ENCODE measurements at places on chromosomes 11 and 22.

GRCh38 chr22:23376256-23376655, 195.9 kb downstream of the BCR start:
- peak; percentile 5 for DNase-seq

DNA sequence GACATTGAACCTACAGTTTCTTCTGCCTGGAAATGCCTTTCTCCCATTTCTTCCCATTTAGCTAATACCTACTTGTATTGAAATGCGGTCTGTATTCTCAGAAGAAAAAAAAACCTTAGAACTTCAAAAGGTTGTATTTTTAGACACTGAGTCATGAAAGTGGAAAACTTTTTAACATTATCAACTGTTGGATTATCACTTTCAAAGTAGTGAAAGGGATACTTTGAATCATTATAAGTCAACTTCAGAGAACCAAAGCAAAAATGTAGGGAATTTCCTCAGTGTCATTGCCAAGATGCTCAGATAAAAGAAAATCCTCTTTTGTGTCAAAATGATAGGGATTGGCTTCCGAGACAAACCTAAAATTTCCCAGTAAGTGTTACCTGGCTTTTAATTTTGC, 6.6 kb downstream of the HOATZ start:
- DNase-seq: no peak

DNA sequence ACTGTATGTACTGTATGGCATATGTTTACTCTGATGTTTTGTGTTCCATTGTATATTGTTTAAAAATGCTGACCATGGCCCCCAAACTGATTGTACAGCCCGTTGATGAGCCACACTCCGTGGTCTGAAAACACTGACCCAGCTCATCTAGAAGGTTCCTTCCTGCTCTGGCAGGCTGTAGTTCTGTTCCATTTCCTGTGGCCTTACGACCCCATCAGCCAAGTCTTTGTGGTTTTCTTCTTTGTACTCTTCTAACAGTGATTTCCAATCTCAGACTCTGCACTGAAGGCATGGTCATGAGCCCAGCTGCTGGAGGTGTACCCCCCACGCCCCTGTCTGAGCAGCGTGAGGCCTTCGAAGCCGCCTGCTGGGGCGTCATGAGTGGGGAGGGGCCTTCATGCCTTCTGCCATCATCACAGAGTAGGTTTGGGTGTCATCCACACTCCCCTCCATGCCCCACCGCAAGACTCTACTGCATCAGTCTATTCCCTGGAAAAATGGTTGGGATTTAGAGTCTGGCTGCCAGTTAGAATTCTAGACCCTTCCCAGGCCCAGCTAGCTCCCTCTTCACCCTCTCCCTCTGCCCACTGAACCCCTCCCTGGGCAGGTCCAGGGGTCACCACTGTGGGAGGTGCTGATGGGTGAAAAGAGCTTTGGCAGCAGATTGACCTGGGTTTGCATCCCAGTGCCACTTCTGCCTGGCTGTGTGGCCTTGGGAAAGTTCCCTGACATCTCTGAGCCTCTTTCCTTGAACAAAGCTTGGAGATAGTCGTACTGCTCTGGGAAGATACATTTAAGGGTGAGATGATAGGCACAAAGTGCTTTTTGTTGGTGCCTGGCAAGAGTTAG, 11.3 kb upstream of the C11orf96 start:
- DNase-seq: no peak

DNA sequence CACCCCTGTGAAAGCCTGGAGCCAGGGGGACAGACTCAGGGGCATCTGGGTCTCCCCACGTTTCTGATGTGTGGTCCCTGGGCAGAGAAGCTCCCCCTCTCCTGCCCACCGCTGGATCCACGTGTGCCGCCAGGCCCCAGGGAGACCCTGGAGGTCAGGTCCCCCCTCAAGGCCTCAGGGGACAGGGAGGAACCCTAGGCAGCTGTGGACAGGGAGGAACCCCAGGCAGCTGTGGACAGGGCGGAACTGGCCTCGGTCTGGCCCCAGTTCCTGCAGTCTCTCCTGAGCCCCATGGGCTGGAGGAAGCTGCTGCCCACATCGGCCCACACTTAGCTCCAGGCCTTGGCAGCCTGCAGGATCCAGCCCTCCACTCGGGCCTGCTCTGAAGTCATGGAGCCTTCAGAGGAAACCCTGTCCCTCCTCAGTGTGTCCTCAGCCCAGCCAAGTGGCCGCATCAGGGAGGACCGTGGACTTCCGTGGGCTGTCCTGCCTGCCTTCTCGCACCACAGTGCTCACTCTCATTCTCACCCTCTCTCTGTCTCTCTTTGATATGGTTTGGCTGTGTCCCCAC, 127.7 kb downstream of the BRD1 start:
- no peak for DNase-seq

- DNase-seq: no peak
Measured at GRCh38 chr11:75155570-75156422, 4.9 kb downstream of the SLCO2B1 start.
